ENCODE measurements at places on chromosomes 7 and 10.

GRCh38 chr7:35037526-35038341, 449 bp upstream of the DPY19L1 start:
- no peak for DNase-seq

GRCh38 chr10:28873540-28873939, 196.2 kb downstream of the BAMBI start:
- no peak for DNase-seq

- DNase-seq, result no peak
Observed at GRCh38 chr7:110168010-110168409, 922.9 kb upstream of the LRRN3 start.

- DNase-seq, result peak; percentile 75
Observed at GRCh38 chr10:73906524-73907447, 4.1 kb upstream of the PLAU start.

- DNase-seq, result no peak
Observed at GRCh38 chr10:125096371-125096770, 64.0 kb downstream of the CTBP2 start.
